Uterus (tissue), 4 donors: ENCODE measurements at places on chromosomes 12 and 14. TPM values are rescaled to one million over a fixed set of nuclear protein-coding genes. Genes with fewer than 3 reads are reported as not detected.

The PRIMA1 gene
- 4.6 TPM for total RNA-seq

The SYCP3 gene
- not detected for total RNA-seq

The CDH24 gene
- 6.5 TPM for total RNA-seq

The RAD9B gene
- total RNA-seq, result 0.88 TPM

- no peak for DNase-seq
- no peaks in the 10 kb centered on the region for H3K36me3 ChIP-seq
- H3K27me3 ChIP-seq, result no peaks in the 10 kb centered on the region
- H3K27ac ChIP-seq, result no peak overlapping the region
- H3K4me3 ChIP-seq, result no peak overlapping the region
Observed at GRCh38 chr14:24422694-24423601, 6.5 kb downstream of the CBLN3 start.

GRCh38 chr14:33307691-33308251, 369.1 kb downstream of the NPAS3 start:
- no peaks in the 10 kb centered on the region for H3K36me3 ChIP-seq
- no peak overlapping the region for H3K27ac ChIP-seq
- peak; percentile 22 for DNase-seq
- H3K27me3 ChIP-seq, result no peaks in the 10 kb centered on the region
- no peak overlapping the region for H3K4me3 ChIP-seq

DNA sequence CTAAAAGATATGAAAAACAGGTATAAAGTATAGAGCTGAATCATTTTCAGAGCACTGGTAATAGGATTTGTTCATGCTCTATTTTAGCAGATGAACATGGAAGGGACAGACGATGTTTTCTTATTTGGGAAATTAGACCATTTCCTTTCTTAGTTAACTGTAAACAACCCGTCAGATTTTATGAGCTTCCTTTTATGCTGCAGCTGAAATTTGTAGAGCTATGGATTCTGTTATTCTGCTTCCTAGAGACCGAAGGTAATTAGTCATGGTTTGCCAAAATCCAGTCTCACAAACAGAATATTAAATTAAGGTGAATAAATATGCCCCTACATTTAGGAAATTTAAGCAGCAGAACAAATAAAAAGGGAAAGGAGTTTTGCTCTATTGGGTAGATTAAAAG, 180.2 kb upstream of the SYT1 start:
- H3K36me3 ChIP-seq, result no peaks in the 10 kb centered on the region
- H3K27ac ChIP-seq, result peak overlapping the region; percentile 81
- no peak overlapping the region for H3K4me3 ChIP-seq

GRCh38 chr12:56190695-56191155, 1.4 kb upstream of the SMARCC2 start:
- DNase-seq, result no peak
- peak overlapping the region; percentile 99 for H3K27ac ChIP-seq
- no peaks in the 10 kb centered on the region for H3K36me3 ChIP-seq
- no peaks in the 10 kb centered on the region for H3K27me3 ChIP-seq

- H3K4me1 ChIP-seq, result no peaks in the 10 kb centered on the region
- H3K36me3 ChIP-seq, result no peaks in the 10 kb centered on the region
- H3K27me3 ChIP-seq, result no peaks in the 10 kb centered on the region
- no peak overlapping the region for H3K4me3 ChIP-seq
Observed at GRCh38 chr12:109861689-109862314, 18.5 kb downstream of the GLTP start.

DNA sequence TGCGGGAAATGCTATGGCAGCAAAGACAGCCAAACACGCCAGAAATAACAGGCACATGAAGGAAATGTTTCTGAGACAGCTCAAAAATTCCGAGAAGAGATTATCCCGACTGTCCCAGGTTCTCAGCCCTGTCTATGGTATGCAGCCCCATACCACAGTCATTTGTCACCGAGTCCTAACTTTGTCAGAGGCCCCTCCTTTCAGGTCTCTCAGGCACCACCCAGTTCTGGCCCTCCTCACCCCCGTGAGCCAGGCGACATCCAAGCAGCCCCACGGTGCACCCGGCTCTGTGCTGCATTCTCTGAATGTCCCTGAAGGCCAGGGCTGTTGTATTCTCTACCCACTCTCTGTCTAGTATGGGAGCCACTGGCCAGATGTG, 24.0 kb downstream of the SSH1 start:
- no peak for DNase-seq
- H3K4me1 ChIP-seq, result peaks cover 7% of the 10 kb centered on the region
- H3K4me3 ChIP-seq, result no peak overlapping the region
- no peaks in the 10 kb centered on the region for H3K27me3 ChIP-seq
- peak overlapping the region; percentile 77 for H3K27ac ChIP-seq
